ENCODE measurements at places on chromosomes 5 and 9. TPM values are rescaled to one million over a fixed set of nuclear protein-coding genes. Genes with fewer than 3 reads are reported as not detected.

Gene WNK2
- total RNA-seq: 6.2 TPM

Gene PLCXD3
- total RNA-seq: 2.2 TPM

Gene MZB1
- not detected for total RNA-seq

Gene IFNA21
- not detected for total RNA-seq

Gene GFI1B
- total RNA-seq: not detected

Gene SLC25A25
- 52.4 TPM for total RNA-seq

Gene SLC34A1
- total RNA-seq: not detected

Gene SOHLH1
- not detected for total RNA-seq

DNA sequence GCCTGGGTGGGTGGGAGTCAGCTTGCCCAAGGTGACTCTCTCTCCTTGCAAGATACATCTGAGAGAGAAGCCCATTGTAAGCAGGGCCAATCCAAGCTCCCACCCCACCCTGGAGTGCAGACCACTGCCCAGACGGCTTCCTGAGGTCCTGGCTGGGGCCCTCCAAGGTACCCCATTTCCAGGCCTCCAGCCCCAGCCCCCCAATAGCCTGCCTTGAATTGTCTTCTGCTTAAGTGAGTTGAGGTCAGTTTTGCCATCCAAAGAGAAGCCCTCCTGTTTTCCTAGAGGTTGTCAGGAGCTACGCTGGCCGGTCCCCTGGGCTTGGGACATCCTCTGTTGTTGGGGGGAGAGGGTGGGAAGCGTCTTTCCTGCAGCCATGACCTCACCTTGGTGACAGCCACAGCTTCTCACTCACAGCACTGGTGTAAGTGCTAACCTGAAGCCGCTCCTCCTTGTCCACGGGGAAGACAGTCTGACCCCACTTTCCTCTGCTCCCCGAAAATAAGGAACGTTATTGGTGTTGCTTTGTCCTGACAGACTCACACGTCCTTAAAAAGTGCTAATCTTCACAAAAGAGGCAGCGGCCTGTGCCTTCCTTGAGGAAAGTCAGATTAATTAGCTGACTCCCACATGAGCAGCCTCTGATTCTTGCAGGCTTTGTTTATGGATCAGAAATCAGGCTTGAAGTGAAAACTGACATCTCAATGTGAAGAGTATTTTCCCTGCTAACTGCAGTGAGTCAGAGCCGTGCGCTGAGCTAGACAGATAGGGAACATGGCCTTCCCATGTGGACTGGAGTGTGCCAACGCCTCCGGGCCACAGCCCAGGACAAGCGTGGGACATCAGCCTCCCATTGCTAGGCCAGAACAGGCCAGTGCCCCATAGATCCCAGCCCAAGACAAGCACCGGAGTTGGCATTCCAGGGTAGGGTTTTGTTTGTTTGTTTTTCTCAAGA lies 52.3 kb downstream of the ADAMTS2 start:
- no peaks in the 10 kb centered on the region for H3K4me1 ChIP-seq
- DNase-seq: no peak
- H3K27me3 ChIP-seq: no peaks in the 10 kb centered on the region
- no peak overlapping the region for H3K27ac ChIP-seq
- H3K36me3 ChIP-seq: no peaks in the 10 kb centered on the region

DNA sequence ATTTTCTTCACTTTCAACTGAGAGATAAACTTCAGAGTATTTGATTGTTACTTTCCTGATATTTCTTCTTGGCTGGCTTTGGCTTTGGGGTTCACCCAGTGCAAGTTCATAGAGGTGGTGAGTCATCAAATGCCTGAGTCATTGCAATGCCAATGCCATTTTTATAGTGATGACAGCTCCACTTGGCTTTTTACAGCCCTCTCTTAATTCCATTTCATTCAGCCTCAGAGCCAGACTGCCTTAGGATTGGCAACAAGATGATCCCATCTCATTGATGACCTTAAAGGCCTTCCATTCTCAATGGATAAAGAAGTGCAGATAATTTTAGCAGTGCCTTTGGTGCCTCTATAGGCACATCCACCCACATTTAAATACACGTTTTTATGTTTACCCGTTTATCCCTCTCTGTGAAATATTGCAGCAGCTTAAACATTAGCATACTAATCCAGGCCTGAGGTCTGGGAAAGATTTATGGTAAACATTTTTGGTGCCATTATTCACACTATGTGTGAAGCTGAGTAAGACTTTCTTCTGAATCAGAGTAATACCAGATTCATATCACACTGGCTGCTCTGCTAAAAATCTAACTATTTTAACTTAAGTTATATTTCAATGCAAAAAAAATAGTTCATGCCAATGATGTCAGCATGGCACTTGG lies 88.9 kb upstream of the TYRP1 start:
- H3K36me3 ChIP-seq: no peaks in the 10 kb centered on the region
- H3K4me1 ChIP-seq: no peaks in the 10 kb centered on the region
- H3K27me3 ChIP-seq: no peaks in the 10 kb centered on the region
- DNase-seq: peak; percentile 30

GRCh38 chr5:142013734-142014521 lies 1.1 kb upstream of the GNPDA1 start:
- H3K27ac ChIP-seq: peak overlapping the region; percentile 86
- H3K36me3 ChIP-seq: no peaks in the 10 kb centered on the region
- H3K27me3 ChIP-seq: no peaks in the 10 kb centered on the region
- H3K4me1 ChIP-seq: no peaks in the 10 kb centered on the region
- peak; percentile 61 for DNase-seq

DNA sequence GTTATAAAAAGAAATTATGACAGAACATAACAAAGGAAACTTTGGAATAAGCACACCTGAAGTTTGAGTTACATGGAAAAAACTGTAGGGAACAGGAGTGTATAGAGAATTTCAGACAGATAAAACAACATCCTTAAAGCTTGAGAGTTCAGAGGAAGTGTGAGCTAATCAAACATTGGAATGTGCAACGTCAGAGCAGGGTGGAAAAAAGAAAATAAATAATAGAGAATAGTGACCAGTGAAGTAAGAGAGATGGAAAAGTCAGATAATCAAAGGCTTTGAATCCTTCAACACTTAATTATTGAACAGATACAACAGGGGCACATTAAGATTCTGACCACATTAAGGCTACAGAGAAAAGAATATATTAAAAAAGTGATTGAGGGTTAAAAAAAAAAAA lies 128.5 kb upstream of the CDH10 start:
- H3K4me3 ChIP-seq: no peak overlapping the region
- H3K27me3 ChIP-seq: no peaks in the 10 kb centered on the region
- H3K27ac ChIP-seq: no peak overlapping the region
- no peak for DNase-seq

- H3K36me3 ChIP-seq: no peaks in the 10 kb centered on the region
- H3K4me1 ChIP-seq: no peaks in the 10 kb centered on the region
- no peaks in the 10 kb centered on the region for H3K27me3 ChIP-seq
- DNase-seq: no peak
- no peak overlapping the region for H3K4me3 ChIP-seq
Measured at GRCh38 chr5:130496215-130496614, 592.0 kb downstream of the CHSY3 start.

- H3K4me1 ChIP-seq: no peaks in the 10 kb centered on the region
- H3K4me3 ChIP-seq: no peak overlapping the region
- H3K36me3 ChIP-seq: no peaks in the 10 kb centered on the region
- DNase-seq: no peak
- H3K27me3 ChIP-seq: no peaks in the 10 kb centered on the region
- H3K27ac ChIP-seq: no peak overlapping the region
Measured at GRCh38 chr5:113524927-113525326, 11.4 kb downstream of the YTHDC2 start.

DNA sequence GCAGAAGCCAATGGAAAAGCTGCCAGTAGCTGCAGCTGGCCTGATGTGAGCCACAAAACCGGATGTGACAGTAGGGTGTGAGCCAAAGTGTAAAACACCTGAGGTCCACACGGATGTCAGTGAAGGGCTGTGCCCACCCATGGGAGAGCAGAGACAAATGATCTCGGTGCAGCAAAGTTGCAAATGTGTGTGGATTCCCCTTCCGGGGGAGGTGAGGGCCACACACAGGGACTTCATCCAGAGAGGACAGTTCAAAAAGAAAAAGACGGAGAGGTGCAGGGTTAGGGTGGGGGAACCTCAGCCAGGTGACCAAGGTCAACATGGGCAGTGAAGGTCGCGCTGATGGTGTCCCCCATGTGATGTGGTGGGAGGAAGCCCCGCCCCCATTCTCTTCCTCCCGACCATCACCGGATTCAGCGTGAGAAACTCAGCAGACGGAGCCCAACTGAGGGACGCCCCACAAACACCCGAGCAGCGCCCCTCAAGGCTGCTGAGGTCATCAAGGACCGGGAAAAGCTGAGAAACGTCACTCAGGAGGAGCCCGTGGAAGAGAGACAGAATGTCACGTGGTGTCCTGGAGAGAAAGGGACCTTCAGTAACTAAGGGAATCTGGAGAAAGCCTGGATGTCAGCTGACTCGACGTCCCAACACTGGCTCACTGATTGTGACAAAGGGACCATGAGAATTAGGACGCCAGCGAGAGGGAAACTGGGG lies 11.4 kb upstream of the PTGDS start:
- H3K4me3 ChIP-seq: no peak overlapping the region
- H3K4me1 ChIP-seq: no peaks in the 10 kb centered on the region
- no peaks in the 10 kb centered on the region for H3K36me3 ChIP-seq
- no peaks in the 10 kb centered on the region for H3K27me3 ChIP-seq
- no peak for DNase-seq

DNA sequence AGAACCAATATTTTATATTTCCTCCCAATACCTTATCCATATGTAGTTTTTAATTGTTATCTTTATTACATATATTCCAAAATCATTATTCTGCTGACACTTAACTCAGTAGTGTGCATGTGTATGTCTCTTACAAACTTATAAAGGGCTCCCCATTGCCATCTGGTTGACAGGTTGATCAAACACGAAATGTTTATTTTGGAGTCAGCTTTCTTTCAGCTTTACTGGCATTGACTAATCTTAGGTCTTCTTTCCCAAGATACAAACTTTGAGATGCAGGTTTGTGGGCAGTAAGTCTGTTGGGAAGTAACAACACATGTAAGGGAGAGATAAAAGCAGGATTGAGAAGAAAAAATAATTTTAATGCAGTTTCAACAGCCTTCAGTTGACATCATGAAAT lies 716.0 kb upstream of the CHD1 start:
- no peaks in the 10 kb centered on the region for H3K27me3 ChIP-seq
- H3K36me3 ChIP-seq: no peaks in the 10 kb centered on the region
- no peak overlapping the region for H3K27ac ChIP-seq

DNA sequence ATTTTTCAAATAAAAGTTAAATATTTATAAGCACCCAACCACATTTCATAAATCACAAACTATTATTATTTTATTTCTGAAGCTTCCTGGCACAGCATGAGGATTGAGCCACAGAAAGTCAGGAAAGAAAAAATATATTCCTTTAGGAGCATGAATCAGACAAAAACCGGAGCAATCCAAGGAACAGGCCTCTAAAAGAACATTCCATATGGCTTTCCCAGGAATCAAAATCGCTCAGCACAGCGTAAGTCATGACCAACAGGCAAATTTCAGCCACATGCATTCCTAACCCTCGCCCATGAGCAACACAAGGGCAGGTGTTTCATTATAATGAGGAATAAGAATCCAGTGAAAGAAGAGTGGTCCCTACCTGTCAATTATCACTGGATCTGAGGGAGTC lies 26.7 kb downstream of the EBF1 start:
- no peak overlapping the region for H3K4me3 ChIP-seq
- no peaks in the 10 kb centered on the region for H3K36me3 ChIP-seq
- no peak for DNase-seq
- H3K27ac ChIP-seq: no peak overlapping the region
- peaks cover 30% of the 10 kb centered on the region for H3K27me3 ChIP-seq

GRCh38 chr9:134565316-134565915 lies 76.2 kb upstream of the COL5A1 start:
- H3K27ac ChIP-seq: no peak overlapping the region
- H3K27me3 ChIP-seq: no peaks in the 10 kb centered on the region
- peak; percentile 1 for DNase-seq
- H3K36me3 ChIP-seq: no peaks in the 10 kb centered on the region

GRCh38 chr9:89776795-89777525 lies 172.1 kb downstream of the GADD45G start:
- DNase-seq: no peak
- H3K27me3 ChIP-seq: no peaks in the 10 kb centered on the region
- H3K4me3 ChIP-seq: no peak overlapping the region
- H3K27ac ChIP-seq: no peak overlapping the region

- H3K4me1 ChIP-seq: no peaks in the 10 kb centered on the region
- H3K27me3 ChIP-seq: no peaks in the 10 kb centered on the region
- H3K4me3 ChIP-seq: no peak overlapping the region
Measured at GRCh38 chr5:61828856-61829255, 477.1 kb upstream of the KIF2A start.

- H3K4me3 ChIP-seq: peak overlapping the region; percentile 82
- peak; percentile 74 for DNase-seq
- H3K4me1 ChIP-seq: peaks cover 12% of the 10 kb centered on the region
- no peaks in the 10 kb centered on the region for H3K27me3 ChIP-seq
- no peaks in the 10 kb centered on the region for H3K36me3 ChIP-seq
Measured at GRCh38 chr9:98117984-98118639, 910 bp downstream of the TRIM14 start.

GRCh38 chr5:79183617-79184016 lies 52.3 kb upstream of the JMY start:
- no peaks in the 10 kb centered on the region for H3K27me3 ChIP-seq
- no peaks in the 10 kb centered on the region for H3K4me1 ChIP-seq
- no peak for DNase-seq
- no peak overlapping the region for H3K4me3 ChIP-seq

DNA sequence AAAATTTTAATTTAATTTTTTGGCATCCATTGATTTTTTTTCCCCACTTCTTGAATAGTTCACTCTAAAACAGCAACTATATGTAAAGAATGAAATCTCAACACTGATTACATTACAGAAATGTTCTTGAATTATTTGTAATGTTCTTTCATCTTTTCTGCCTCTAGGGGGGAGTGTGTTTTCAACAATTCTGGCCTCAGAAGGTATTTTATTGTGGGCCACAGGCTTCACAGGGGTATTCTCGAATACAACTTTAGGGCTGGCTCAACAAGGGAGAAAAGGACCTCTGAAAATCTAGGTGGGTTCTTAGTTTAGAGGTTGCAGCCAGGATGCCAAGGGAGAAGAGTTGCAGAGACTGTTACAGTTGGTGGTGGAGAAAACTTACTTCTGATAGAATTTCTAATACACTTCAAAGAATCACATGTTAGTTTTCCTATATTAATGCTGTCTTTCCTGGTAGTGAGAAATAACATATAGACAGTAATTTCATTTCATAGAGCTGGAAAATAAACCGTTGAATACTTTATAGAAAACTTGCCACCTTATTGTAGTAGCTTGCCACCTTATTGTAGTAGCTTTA lies 3.6 kb upstream of the NPR3 start:
- peak; percentile 40 for DNase-seq
- H3K36me3 ChIP-seq: no peaks in the 10 kb centered on the region
- no peaks in the 10 kb centered on the region for H3K4me1 ChIP-seq
- no peak overlapping the region for H3K4me3 ChIP-seq

GRCh38 chr5:83988293-83988685 lies 267.6 kb upstream of the HAPLN1 start:
- no peak overlapping the region for H3K4me3 ChIP-seq
- no peak for DNase-seq
- H3K27me3 ChIP-seq: no peaks in the 10 kb centered on the region
- no peaks in the 10 kb centered on the region for H3K36me3 ChIP-seq

GRCh38 chr5:42870882-42871418 lies 59.3 kb upstream of the SELENOP start:
- H3K4me1 ChIP-seq: peaks cover 37% of the 10 kb centered on the region
- peak; percentile 67 for DNase-seq
- peak overlapping the region; percentile 80 for H3K27ac ChIP-seq
- H3K36me3 ChIP-seq: no peaks in the 10 kb centered on the region
- H3K4me3 ChIP-seq: no peak overlapping the region
- H3K27me3 ChIP-seq: no peaks in the 10 kb centered on the region
